ENCODE measurements at places on chromosomes 12 and 14.

GRCh38 chr14:73802431-73803188 is 49.0 kb upstream of the PTGR2 start:
- DNase-seq = no peak

- DNase-seq = no peak
These were observed 210.3 kb downstream of the EGLN3 start for GRCh38 chr14:33740531-33740930.

DNA sequence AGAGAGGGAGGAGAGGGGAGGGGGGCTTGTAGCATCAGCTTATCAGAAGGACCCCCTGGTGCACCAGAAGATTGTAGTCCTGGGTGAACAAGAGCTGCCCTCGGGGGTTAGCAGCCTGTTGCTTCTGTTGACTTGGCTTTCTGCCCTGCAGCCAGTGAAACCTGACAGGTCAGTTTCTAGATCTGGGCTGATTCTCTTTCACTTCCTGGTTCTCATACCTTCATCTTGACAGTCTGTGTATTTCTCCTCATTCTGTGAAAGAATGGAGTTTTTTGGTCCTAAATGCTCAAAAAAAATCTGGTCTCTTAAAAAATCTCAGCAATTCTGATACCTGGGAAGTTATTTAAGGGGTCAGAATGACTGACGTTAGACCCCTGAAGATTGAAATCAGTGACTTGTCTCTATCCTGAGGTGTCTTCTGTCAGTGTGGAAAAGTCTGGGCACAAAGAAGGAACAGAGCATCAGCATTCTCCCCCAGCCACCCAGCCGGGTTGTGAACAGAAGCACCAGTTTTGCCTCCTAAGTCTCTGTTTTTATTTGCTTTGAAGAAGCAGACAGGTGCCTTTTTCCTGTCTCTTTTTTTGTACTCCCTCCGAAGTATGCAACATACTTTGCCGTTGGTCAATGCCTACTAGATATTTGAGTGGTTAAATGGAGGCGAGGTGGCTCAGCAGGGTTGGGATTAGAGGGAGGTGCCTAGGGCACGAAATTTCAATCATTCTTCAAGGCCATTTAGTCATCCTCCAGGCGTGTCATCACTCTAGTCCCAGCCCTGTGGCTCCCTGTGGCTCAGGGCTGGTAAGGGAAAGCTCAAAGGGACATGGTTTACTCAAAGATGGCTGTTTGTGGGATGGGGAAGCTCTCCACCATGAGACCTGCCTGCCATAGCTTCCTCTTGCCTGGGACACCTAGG is 24.0 kb downstream of the TTC9 start:
- no peak for DNase-seq

DNA sequence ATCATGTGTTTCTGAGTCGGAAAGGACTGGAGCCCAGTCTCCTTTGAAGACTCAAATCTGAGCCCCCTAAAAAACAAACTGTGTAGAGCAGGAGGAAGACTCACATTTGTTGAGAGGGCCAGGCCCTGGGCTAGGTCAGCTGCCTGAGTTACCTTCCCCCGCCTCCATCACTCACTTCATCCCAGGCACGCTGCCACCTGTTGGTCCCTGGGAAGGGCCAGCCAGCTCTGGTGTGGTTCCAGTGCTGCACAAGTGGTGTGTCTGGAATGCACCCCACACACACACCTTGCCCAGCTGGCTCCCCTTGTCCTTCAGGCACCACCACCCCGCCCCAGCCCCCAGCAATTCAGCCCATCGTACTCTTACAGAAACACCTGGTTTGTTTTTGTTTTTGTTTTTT is 9.0 kb downstream of the MVK start:
- DNase-seq = no peak

DNA sequence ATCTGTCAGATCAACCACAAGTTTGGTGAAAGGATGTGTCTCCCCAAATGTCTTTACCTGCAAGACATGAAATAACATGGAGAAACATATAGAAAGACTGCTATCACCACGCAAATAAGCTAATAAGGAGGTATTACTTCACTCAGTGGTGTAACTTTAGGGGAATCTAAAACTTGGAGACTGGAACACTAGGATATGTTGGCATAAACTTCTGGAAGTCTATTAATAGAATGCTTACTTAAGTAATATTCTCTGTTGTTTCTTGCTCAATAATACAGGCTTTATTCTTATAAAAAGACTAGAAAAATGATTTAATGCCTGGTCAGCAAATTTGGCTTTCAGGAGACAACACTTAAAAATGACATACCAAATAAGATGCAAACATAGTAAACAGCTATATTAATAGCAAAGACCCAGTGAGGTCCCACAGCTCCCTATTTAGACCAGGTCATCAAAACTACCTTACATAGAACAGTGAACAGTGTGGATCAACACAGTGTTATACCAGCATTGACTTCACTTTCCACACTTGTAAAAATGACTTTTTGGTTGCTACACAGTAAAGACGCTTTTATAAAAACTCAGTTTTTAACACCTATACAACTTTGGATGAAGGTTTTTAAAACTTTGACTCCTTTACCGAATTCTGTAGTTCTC is 18.9 kb upstream of the HAL start:
- no peak for DNase-seq
